ENCODE measurements at places on chromosomes 16 and 17.

GRCh38 chr17:6100146-6100545 lies 30.0 kb downstream of the WSCD1 start:
- no peak for DNase-seq

- DNase-seq = no peak
These were observed 492.1 kb downstream of the CDH8 start for GRCh38 chr16:61544165-61544564.

GRCh38 chr17:78709119-78709681 lies 72.9 kb downstream of the CYTH1 start:
- no peak for DNase-seq

DNA sequence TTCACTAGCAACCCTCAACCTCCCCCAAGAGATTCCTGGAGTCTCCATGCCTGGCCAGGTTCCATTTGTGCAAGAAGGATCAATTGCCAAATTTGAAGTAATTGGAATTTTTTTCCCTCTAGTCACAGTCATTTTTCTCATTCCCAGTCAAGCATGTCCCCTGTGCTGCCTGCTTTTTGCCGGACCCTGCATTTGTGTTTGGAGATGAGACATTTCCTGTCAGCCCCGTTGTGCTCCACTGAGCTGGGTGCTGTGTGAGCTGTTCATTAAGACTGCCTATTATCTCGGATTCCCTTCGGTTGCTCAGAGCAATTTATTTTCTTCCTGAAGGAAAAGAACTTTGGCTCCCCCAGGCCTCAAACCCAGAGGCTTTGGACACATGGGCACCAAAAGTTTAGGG lies 201.0 kb upstream of the NLRP1 start:
- peak; percentile 92 for DNase-seq

- DNase-seq = no peak
These were observed 10.9 kb downstream of the SEC14L5 start for GRCh38 chr16:4968879-4969483.

- DNase-seq = no peak
These were observed 225.9 kb upstream of the PMFBP1 start for GRCh38 chr16:72397876-72398275.

DNA sequence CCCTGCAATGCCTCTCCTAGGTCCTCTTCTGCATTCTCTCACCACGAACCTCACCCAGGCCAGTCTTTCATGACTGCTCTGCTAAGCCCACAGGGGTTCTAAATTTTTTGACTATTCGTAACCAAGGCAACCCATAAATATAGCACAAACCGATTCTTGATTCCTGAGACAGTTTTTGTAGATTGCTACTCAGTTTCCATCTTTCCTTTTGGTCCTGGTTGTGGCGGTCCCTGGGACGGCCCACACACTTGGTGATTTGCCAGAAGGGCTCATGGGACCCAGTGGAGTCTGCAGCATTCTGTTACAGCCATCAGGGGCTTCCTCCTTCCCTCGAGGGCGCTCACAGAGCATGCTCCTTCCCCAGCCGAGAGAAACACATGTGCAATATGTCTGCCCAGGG lies 23.4 kb upstream of the MGAT5B start:
- DNase-seq = no peak

DNA sequence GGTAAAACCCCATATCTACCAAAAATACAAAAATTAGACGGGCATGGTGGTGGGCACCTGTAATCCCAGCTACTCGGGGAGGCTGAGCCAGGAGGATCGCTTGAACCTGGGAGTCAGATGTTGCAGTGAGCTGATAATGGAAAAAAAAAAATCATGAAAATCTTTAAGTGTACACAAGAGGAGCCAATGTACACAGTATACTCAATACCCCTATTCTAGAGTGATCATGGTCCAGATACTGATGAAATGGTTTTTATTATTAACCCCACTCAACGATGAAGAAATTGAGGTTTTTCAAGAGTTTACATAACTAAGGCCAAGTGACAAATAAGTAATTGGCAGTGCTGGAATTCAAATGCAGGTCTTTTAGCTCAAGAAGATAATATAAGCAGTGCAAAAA lies 11.5 kb downstream of the HSD17B2 start:
- DNase-seq = no peak

DNA sequence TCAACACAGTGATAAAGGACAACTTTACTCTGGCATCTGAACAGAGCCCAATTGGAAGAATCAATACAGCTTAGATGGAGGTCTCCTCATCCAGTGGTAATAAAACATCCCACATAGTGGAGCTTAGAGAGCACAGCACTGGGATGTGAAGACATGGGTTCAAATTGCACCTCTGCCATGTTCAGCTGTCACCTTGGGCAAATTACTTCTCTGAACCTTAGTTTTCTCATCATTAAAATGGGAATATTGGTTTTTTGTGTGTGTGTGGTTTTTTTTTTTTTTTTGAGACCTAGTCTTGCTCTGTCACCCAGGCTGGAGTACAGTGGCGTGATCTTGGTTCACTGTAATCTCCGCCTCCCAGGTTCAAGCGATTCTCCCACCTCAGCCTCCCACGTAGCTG lies 13.6 kb upstream of the KRT10 start:
- no peak for DNase-seq
